ENCODE measurements at places on chromosomes 4 and X.

DNA sequence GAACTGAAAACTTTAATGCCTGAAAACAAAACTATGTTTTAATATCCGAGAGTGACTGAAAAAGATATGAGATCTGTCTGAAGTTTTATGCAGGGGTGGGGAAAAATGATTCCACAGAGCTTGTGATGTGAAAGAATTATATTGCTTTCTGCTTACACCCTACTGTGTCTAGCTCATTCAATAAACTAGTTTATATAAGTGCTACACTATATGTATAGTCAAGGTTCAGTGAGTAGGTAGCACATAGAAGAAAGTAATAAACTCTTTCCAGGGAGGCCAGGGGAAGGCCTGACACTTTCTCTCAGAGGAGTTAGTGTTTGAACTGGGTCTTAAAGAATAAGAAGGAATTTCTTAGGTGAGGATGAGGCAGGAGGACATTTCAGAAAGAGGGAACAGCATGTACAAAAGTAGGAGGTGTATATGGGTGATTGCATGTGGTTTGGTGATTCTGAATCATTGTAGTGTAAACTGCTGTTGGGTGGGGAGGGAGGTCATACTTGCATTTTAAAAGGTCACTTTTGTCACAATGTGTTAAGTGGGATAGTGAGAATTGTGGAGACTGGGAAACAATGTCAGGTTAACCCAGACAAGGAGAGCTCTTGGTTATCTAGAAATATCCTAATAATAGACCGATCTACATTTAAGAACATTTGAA lies 25.1 kb upstream of the TEX13D start:
- DNase-seq, result no peak

DNA sequence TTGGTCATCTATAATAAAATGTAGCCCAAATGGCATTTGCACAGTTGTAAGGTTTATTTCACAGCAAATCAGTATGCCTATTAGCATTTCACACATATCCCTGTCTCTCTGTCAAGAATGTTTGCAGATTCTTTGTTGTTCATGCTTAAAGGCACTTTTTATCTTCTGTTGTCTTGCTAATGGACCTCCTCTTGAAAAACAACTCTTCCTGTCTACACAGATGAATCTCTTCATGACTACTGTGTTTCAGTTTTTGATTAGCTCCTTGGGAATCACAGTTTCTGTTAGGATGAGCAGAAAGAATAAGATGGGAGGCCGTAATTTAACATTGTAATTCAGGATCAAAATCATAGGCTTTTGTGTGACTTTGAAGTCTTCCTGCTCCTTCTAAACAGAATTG lies 35.5 kb upstream of the SLC4A4 start:
- no peak for DNase-seq

DNA sequence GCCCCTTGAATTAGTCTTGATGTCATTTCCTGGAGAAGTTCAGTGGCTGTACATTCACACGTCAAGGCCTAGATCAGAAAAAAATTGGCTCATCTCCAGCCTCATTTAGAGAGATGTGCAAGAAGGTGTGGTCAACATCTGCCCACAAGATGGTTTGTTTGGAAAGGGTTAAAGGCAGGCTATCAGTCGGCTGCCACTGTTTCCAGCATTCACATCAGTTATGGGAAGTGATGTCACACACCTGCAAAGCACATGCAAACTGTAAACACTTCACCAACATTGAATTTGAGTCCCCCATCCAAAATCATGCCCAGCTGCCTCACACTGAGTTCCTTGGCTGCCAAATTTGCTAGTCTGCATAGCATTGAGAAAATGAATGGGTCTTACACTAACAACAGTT lies 498.3 kb upstream of the INTU start:
- DNase-seq, result no peak

- DNase-seq, result peak; percentile 80
These were observed 3.2 kb downstream of the CXorf38 start for GRCh38 chrX:40644176-40644575.

DNA sequence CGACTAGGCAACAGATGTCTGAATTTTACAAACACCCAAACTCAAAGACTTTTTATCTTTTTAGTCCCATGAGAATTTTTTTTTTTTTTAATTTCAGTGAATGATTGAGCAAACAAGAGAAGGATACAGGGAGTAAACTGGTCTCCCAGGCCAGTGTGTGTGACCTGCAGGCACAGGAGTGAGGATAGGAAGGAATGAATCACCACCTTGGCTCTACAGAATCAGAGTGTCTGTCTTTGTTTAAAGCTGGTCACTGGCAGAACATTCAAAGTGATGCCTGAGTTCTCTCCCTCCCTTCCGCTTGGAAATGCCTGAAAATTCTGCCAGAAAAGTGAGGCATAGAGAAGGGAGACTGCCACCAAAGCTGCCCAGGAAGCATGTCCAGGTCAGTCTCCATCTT lies 69.5 kb downstream of the PARM1 start:
- no peak for DNase-seq

- DNase-seq, result no peak
These were observed 17.0 kb downstream of the PRKG2 start for GRCh38 chr4:81197864-81198524.

- DNase-seq, result no peak
These were observed 327.0 kb upstream of the DKK2 start for GRCh38 chr4:107363125-107363524.

- peak; percentile 20 for DNase-seq
These were observed 714.5 kb upstream of the TENM3 start for GRCh38 chr4:181528570-181529184.

DNA sequence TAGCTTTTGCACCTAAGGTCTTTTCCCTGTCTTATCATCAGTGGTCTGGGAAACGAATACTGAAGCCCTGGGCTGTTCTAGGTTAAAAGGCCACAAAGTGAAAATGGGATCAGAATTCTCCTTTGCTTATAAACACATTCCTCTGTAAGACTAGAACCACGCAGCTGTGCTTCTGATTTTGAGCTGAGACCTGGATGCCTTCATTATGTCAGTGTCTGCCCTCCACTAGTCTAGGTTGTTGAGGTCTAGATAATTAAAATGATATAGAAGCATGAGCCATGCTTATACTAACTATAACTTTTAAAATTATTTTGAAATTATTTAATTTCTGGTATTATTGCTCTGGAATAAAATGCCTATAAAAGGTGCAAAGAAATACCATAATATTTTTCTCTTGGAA lies 403.9 kb downstream of the ADGRL3 start:
- DNase-seq, result no peak

GRCh38 chr4:147984065-147984777 lies 252.3 kb downstream of the ARHGAP10 start:
- DNase-seq, result peak; percentile 40

- DNase-seq, result no peak
These were observed 74.1 kb downstream of the TAB3 start for GRCh38 chrX:30814978-30815377.

GRCh38 chr4:31791666-31792065 lies 1071.5 kb downstream of the PCDH7 start:
- DNase-seq, result no peak

DNA sequence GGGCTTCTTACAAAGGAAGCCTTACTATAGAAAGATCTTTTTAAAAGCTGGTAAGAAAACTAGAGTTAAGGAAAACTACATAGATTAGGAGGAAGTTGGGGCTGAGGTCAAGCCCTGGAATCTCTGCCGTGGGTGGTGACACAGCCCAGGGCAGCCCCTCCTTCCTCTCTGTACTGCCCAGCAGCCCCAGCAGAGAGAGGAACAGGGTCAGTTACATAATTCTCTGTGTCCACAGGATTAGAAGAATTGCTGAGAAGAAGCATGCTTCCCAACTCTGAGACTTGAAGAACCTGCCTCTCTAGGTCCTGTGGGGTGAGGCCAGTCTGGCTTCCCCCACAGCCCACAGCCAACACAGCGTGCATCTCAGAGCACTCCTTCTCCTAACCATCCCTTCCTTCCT lies 9.2 kb upstream of the ABLIM2 start:
- peak; percentile 72 for DNase-seq

- no peak for DNase-seq
These were observed 84.2 kb downstream of the HPRT1 start for GRCh38 chrX:134544135-134544512.

GRCh38 chrX:22135171-22135711 lies 103.1 kb downstream of the PHEX start:
- no peak for DNase-seq

DNA sequence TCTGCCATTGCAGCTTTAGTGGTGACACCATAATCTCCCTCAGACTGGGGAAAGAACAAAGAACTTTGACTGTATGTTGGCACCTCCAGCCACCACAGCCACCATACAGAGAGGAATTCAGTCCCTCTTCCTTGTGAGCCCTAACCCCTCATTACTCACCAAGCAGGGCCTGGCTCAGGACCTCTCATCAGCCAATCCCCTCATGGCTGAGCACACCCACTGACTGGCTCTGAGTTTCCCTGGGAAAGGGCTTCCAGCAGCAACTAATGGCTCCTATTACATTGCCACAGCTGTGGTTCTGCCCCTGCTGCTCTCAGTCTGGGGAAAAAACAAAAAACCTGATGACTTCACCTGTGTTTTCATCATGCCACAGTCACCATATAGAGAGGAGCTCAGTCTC lies 1482.6 kb downstream of the FAM133A start:
- DNase-seq, result no peak

GRCh38 chr4:73732759-73733431 lies 7.5 kb upstream of the CXCL8 start:
- no peak for DNase-seq

DNA sequence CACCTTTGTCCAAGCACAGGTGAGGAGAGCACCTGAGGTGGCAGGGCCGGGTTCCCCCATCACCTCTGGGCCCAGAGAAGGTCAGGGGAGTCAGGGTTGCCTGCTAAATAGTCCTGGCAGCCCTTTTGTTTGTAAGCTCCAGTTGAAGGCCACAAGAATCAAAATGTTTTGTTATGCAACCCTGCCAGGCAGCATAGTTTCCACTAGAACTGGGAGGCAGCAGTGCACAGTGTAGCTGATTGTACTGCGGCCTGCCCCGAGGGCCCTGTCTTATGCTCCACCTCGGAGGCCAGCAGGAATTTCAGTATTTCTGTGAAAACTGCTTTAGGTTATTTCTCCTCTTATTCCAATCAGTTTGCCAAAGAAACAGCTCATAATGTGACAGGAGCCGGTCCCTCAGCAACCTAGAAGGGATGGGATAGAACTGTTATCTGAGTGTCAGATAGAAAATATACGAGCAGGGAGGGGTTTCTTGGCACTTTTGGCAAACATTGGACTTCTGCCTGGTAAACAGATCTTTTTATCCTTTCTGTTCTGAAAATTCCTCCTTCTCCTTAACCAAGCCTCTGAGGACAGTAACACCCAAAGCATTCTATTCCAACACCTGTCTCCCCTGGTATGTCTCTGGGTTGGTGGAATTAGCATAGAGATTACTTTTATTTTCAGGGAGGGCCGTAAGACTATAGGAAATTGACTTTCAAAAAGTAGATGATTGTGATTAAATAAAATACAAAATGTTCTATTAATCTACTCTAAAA lies 93.6 kb downstream of the LNX1 start:
- no peak for DNase-seq

DNA sequence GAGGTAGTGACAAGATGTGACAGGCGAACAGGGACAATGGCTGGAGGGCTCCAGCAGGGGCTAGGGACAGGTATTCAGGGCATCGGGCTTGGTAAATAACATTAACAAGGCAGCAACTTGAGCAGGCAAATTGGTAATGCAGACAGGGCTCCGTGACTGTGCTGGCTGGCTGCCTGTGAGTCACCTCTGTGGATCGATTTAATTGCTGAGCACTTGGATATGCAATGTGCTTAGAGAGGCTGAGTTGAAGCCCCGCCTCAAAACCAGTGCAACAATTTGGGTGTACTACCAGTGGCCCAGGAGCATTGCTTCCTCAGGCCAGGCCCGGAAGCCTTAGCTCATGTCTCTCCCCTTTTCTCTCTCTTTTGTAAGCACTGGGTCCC lies 19.5 kb downstream of the CNGA2 start:
- DNase-seq, result no peak

DNA sequence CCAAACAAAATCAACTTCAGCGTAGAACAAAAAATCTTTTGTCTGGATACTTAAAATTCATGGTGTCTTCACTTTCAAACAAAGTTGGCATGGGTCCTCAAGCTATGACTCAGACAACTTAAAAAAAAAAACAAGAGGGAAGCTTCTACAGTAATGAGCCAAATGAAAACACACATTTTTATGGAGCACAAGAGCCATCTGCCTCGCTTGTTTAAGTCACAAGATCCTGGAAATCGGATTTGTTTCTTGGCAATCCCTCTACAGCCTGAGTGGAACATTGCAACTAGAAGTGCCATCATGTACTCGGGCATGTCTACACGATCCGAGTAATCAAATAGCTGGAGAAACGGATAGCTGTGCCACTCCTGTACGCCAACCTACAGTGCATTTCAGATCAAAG lies 22.6 kb downstream of the LAMP2 start:
- no peak for DNase-seq

GRCh38 chrX:8711401-8711800 lies 20.5 kb downstream of the ANOS1 start:
- DNase-seq, result no peak

- DNase-seq, result no peak
These were observed 11.6 kb downstream of the TKTL1 start for GRCh38 chrX:154307202-154307601.

DNA sequence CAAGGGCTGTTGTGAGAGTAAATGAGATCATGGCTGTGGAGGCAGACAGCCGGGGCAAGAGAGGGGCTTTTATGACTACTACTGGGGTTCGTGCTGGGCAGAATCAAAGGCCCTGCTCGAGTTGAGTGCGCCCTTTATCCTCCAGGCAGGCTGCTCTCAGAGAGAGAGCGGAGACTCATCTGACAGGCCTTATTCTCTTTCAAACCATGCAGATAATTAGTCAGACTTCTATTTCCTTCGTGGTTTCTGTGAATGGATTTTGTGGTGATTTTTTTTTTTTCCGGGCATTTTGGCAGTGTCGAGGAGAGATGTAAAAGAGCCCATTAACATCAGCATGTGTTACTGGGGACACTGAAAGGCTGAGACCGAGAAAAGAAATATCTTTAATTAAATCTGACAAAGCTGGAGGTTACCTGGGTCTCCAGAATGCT lies 73.6 kb downstream of the MED28 start:
- no peak for DNase-seq

- no peak for DNase-seq
These were observed 155.6 kb downstream of the HNRNPD start for GRCh38 chr4:82217986-82218715.

GRCh38 chrX:22063284-22063683 lies 31.2 kb downstream of the PHEX start:
- DNase-seq, result peak; percentile 69

DNA sequence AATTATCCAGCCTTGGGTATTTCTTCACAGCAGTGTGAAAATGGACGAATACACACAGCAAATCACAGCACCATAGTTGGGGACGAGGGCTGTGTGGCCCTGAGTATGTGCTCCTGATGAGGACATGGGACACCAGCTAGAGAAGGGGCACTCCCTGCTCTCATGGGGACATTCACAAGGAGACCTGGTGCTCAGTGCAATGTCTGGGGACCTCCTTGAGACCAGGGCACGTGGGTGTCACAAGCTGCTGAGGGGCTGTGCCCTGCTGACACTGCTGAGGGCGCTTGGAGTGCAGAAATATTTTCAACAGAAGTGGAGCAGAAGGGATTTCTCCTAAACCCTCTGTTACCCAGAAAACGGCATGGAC lies 65.4 kb downstream of the TRMT44 start:
- no peak for DNase-seq
